ENCODE measurements at places on chromosomes 4 and X.
A peak's percentile ranks its signal among the peaks of the same experiment; 100 is the strongest.

GRCh38 chr4:47842985-47843384 is 5.1 kb upstream of the CORIN start:
- peaks cover 3% of the 10 kb centered on the region for H3K4me1 ChIP-seq
- no peak overlapping the region for H3K27ac ChIP-seq
- no peak for DNase-seq
- H3K27me3 ChIP-seq: peaks cover 1% of the 10 kb centered on the region
- no peak overlapping the region for H3K4me3 ChIP-seq
- peaks cover 25% of the 10 kb centered on the region for H3K36me3 ChIP-seq

DNA sequence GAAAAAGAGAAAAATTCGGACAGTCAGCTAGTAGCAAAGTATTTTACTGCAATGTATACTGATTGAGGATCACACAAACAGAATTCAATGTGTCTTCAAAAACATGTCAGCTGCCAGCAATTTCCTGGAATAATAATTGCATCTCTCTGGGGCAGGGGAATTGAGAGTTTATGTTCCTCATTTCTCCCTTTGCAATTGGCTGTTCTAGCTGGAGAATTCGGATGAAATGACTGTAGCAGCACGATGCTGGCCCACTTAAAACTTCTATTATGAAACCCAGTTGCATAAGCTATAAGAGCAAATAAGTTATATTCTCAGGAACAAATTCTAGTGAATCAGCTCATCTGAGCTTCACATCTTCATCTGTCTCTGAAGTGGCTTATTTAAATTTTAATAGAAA is 99.9 kb upstream of the CPEB2 start:
- no peak for DNase-seq
- no peaks in the 10 kb centered on the region for H3K4me1 ChIP-seq
- no peak overlapping the region for H3K4me3 ChIP-seq
- H3K36me3 ChIP-seq: no peaks in the 10 kb centered on the region
- no peak overlapping the region for H3K27ac ChIP-seq
- peaks cover 23% of the 10 kb centered on the region for H3K27me3 ChIP-seq

DNA sequence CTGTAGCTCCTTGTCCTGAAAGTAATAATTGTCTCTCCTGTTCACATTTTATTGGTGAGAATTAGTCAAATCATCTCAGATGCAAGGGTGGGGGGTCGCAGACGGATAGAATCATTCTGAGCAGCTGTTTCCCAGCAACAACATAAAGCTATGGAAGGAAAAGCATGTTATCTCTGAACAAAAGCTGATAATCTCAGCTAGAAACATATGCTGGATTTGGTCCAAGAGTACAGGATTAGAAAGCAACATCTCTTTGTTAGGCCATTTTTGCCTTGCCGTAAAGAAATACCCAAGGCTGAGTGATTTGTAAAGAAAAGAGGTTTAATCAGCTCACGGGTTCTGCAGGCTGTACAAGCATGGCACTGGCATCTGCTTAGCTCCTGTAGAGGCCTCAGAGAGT is 472.8 kb upstream of the BOD1L1 start:
- H3K27me3 ChIP-seq: no peaks in the 10 kb centered on the region
- DNase-seq: no peak
- no peak overlapping the region for H3K4me3 ChIP-seq
- H3K27ac ChIP-seq: no peak overlapping the region
- peaks cover 3% of the 10 kb centered on the region for H3K4me1 ChIP-seq

GRCh38 chr4:26197018-26197779 is 123.6 kb upstream of the RBPJ start:
- H3K27me3 ChIP-seq: peaks cover 17% of the 10 kb centered on the region
- H3K4me3 ChIP-seq: no peak overlapping the region

DNA sequence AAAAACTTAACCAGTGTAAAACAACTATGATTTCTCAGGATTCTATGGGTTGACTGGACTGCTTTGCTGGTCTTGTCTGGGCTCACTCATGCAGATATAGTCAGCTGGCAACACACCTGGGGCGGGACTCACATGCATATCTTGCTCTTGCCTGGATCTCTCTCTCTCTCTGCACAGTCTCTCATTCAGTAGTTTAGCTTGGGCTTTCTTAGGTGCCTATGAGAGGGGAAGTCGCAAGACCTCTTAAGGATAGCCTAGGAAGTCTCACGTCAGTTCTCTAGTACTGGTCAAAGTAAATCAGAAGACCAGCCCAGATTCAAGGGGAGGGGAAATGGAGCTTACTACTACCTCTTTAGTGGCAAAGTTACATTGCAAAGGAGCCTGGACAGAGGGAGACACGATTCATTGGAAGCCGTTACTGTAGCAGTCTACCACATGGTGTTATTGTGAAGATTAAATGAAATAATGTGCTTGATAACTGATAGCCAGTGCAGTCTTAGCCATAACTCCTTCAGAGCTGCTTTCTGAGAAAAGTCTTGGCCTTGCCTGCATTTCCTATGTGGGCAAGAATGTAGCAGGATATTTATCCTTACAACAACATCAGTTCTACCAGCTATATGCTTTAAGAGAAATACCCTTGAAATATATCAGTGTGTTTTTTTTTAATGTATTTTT is 2.1 kb downstream of the COPS4 start:
- H3K4me3 ChIP-seq: peak overlapping the region; percentile 14
- peaks cover 1% of the 10 kb centered on the region for H3K27me3 ChIP-seq
- H3K36me3 ChIP-seq: peaks cover 1% of the 10 kb centered on the region
- no peak for DNase-seq

GRCh38 chr4:142267101-142267500 is 579.0 kb downstream of the INPP4B start:
- H3K36me3 ChIP-seq: peaks cover 12% of the 10 kb centered on the region
- no peak overlapping the region for H3K4me3 ChIP-seq
- H3K27me3 ChIP-seq: no peaks in the 10 kb centered on the region

DNA sequence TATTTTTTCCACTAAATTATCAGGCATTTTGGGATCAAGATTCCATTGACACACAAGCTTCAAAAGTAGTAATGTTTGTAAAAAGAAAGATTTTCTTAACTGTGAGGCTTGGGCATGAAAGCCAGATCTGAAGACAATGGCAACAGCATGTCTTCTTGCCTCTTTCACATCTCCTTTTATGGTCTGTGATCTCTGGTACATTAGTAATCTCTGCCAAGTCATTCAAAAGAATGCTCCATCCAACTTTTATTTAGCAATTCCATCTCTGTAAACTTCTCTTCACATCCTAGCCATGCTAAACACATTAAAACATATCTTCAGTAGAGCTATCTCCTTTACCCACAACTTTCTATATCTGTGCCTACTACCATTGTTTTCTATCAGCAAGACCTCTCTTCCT is 465.4 kb downstream of the FAT4 start:
- no peak overlapping the region for H3K27ac ChIP-seq
- H3K4me1 ChIP-seq: peaks cover 11% of the 10 kb centered on the region
- peaks cover 1% of the 10 kb centered on the region for H3K36me3 ChIP-seq

DNA sequence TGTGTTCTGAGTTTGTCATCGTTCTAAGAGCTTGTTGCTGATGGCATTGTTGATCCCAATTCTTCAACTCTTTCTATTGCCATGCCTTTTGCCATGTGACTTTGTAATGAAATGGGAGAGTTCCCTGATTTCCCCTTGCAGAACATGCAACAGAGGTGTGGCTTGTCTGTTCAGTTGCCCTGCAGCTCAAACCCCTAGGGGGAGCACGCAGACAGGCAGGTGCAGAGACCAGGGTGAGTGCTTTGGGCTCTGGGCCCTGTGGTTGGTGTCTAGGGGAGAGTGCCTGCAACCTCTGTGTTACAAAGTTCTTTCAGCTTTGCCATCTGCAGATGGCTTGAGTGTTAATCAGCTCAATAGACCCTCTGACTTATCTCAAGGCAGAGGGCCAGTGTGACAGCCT is 332.7 kb downstream of the MID1IP1 start:
- DNase-seq: no peak
- no peak overlapping the region for H3K4me3 ChIP-seq
- H3K27me3 ChIP-seq: no peaks in the 10 kb centered on the region

GRCh38 chrX:43644124-43644701 is 11.9 kb upstream of the MAOA start:
- no peak for DNase-seq
- no peaks in the 10 kb centered on the region for H3K27me3 ChIP-seq
- no peaks in the 10 kb centered on the region for H3K36me3 ChIP-seq
- no peak overlapping the region for H3K4me3 ChIP-seq
- no peak overlapping the region for H3K27ac ChIP-seq

DNA sequence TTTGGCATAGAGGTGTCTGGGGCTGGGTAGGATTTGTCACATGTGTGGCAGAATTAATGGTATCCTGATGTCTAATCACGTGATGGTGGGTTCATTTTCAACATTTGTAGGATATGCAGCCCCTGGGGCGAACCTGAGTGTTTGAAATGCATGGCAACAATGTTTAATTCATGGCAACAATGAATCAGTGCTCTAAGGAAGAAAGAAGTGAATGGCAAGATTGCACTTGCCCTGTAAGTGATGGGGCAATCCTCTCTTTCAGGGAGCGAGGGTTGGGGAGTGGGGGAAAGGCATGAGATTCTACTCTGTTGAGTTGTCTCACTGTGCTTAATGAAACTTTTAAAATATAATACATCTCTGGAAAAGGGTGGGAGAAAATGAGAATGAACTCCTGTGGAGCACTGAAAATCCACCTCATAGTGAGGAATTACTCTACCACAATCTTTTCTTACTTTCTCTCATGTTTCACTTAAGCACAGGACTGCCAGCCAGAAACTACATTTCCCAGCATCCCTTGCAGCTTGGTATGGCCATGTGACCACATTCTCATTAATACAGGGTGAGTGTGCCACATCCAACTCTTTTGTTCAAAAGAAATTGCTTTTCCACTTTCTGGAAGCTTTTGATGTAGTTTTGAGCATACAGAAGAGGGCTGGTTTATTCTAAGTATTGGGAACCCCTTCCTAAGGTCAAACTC is 64.0 kb upstream of the PGM2 start:
- H3K4me3 ChIP-seq: no peak overlapping the region
- H3K27me3 ChIP-seq: no peaks in the 10 kb centered on the region
- peaks cover 13% of the 10 kb centered on the region for H3K4me1 ChIP-seq
- no peak overlapping the region for H3K27ac ChIP-seq

- no peak for DNase-seq
- peaks cover 13% of the 10 kb centered on the region for H3K4me1 ChIP-seq
- no peak overlapping the region for H3K4me3 ChIP-seq
- H3K36me3 ChIP-seq: no peaks in the 10 kb centered on the region
- H3K27me3 ChIP-seq: no peaks in the 10 kb centered on the region
Measured at GRCh38 chr4:87863486-87863885, 30.7 kb downstream of the MEPE start.

DNA sequence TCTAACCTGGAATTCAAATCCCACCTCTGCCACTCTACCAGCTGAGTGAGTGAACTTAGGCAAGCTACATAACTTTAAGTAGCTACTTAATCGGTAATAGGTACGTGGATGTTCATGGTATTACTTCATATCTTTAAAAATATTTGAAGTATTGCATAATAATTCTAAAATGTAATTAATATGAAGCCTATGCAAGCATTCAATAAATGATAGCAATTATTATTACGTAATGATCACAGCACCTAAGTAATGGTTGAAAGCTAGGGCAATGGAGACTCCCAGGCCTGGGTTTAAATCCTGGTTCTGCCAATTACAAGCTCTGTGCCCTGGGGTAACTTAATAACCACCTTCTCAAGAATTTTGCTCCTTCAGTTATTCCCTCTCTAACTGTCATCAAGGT is 26.7 kb downstream of the LHFPL1 start:
- H3K27ac ChIP-seq: no peak overlapping the region
- H3K4me3 ChIP-seq: no peak overlapping the region
- H3K36me3 ChIP-seq: peaks cover 5% of the 10 kb centered on the region
- no peaks in the 10 kb centered on the region for H3K27me3 ChIP-seq
- H3K4me1 ChIP-seq: no peaks in the 10 kb centered on the region
- DNase-seq: no peak

- DNase-seq: no peak
- H3K27me3 ChIP-seq: no peaks in the 10 kb centered on the region
- no peak overlapping the region for H3K4me3 ChIP-seq
- no peaks in the 10 kb centered on the region for H3K36me3 ChIP-seq
Measured at GRCh38 chr4:185781555-185782215, 30.3 kb downstream of the SORBS2 start.

GRCh38 chr4:113472864-113473263 is 288.7 kb downstream of the CAMK2D start:
- H3K27ac ChIP-seq: no peak overlapping the region
- H3K4me3 ChIP-seq: no peak overlapping the region
- peaks cover 8% of the 10 kb centered on the region for H3K4me1 ChIP-seq

- no peaks in the 10 kb centered on the region for H3K4me1 ChIP-seq
- no peak overlapping the region for H3K27ac ChIP-seq
- no peak overlapping the region for H3K4me3 ChIP-seq
- peak; percentile 3 for DNase-seq
Measured at GRCh38 chr4:8725845-8726244, 133.3 kb downstream of the CPZ start.

DNA sequence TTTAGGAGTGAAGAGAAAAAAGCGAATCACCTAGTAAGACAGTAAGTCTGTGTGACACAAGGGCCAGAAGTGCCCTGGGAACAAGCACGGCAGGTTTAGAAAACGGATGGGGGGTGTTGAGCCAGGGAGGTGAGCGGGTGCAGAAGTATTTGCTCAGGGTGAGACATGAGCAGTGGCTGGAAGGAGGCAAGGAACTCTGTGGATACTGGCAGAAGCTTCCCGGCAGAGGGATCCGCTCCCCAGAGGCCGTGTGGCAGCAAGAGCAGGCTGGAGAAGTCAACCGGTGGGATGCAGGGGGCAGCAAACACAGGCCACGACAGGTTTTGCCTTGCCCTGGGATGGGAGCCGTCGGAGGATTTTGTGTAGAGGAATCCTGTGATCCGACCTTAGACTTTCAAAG is 2.3 kb upstream of the UVSSA start:
- peaks cover 36% of the 10 kb centered on the region for H3K36me3 ChIP-seq
- peak overlapping the region; percentile 81 for H3K4me3 ChIP-seq
- DNase-seq: no peak
- H3K27me3 ChIP-seq: no peaks in the 10 kb centered on the region
- H3K27ac ChIP-seq: peak overlapping the region; percentile 69
